Tibial artery (tissue), 4 donors: ENCODE measurements at places on chromosomes 11 and 22.

DNA sequence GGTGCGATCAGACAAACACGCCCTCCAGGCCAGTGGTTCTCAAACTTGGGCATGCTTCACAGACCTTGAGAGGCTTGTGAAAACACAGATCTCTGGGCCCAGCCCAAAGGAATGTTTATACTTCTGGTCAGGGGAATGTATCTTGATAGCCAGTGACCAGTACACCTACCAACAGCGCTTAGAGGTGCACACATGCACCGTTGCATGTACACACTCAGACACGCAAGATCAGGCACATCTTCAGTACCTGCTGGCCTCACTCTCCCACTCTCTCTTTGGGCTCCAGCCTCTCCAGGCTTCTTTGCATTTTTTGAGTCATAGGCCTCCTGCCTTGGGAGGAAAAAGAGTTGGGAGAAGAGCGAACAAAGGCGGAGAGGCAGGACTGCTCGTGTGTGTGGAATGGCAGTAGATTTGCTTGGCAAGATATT lies 11.7 kb upstream of the FXYD6 start:
- no peak for DNase-seq

DNA sequence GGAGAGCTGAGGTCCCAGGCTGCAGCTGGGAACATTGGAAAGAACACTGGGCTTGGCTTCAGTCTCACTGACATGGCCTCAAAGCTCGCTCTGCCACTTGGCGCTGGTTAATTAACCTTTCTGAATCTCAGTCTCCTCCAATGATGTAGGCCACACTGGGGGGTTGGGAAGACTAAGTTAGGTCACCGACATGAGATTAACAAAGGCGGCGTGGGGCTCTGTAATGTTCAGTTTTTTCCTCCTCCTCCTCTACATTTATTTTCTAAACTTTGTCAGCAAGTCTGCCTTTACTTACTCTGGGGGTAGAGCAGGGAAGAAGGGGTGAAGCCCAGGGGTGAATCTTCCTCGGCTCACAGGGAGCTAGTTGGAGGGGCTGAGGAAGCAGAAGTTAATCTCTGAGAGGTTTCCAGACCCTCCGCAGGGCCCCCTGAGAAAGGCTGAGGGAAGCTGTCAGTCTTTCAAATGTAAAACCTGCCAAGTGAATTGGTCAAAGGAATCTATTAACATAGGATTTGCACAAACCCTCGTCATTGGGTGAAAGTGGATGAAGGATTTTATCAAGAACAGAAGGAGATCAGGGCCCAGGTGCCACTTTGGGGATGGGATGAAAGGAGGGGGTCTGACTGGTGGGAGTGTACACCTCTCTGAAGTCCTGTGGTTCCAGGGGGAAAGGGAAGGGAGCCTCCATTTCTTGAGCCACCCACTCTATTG lies 32.1 kb upstream of the TENM4 start:
- no peak for DNase-seq

DNA sequence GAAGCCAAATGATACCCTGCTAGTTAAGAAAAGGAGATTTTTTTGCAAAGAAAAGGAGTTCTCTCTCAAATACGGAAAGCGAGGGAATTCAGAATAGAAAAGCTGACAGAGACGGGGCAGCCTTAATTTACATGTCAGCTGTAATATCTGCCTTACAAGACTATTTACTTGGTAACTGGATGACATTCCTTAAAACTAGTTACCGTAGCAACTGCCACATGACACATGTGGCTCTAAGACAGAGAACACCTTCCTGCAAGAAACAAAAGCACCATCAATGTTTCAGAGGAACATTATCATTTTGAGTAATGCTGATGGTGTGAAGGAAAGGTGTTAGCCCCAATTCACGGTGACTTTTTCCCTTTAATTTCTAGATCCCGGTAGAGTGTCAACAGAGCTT lies 222.1 kb downstream of the LRRC4C start:
- DNase-seq = no peak

DNA sequence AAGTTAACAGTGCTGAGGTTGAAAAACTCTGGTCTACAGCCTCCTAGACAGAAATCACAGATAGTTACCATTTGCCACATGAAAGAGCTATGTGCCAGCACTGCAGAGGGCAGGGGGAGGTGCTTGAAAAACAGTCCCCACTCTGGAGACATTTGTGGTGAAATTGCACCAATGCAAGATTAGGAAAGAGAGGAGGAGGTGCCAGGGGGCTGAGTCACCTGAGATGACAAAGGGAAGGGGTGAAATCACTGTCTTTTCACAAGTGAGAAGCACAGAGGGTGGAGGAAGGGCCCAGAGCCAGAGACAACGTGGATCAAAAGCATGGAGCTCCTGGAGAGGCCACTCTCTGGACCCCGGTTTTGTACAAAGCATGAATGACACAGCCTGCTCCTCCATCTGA lies 196.3 kb downstream of the BUD13 start:
- no peak for DNase-seq

DNA sequence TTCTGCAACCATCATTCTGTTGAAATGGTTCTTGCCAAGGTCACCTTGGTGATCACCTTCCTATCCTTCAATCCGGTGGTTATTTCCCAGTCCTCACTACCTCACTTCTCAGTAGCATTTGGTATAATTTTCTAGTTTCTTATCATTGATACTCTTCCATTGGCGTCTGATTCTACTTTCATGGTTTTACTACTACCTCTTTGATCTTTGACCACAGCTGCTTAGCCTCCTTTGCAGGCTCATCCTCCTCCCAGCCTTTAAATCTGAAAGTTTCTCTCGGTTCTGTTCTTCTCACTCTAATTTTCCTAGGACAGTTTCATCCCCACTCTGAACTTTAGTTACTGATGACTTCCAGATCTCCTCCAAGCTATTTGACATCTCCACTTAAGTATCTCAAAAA lies 5.0 kb downstream of the TIMM10B start:
- no peak for DNase-seq

GRCh38 chr11:1226986-1227550 lies 4.2 kb downstream of the MUC5B start:
- no peak for DNase-seq

- no peak for DNase-seq
These were observed 20.1 kb upstream of the MRGPRX2 start for GRCh38 chr11:19080579-19080993.

DNA sequence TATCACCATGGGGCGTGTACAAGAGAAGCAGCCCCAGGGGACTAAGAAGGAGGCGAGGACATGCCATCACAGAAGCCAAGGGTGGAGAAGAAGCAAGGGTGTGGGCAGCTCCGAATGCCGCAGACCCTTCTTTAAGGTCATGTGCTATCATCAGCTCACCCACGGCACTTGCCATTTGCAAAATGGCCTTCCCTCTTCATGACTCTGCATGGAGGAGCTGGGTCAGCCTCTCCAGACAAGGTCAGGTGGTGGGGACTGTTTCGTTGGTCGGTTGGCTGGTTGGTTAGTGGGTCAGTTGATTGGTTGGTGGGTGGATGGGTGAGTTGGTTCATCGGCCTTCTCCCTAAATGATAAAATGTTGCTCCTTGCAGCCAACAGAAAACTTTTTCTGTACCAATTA lies 622.5 kb downstream of the TBC1D22A start:
- peak; percentile 34 for DNase-seq

DNA sequence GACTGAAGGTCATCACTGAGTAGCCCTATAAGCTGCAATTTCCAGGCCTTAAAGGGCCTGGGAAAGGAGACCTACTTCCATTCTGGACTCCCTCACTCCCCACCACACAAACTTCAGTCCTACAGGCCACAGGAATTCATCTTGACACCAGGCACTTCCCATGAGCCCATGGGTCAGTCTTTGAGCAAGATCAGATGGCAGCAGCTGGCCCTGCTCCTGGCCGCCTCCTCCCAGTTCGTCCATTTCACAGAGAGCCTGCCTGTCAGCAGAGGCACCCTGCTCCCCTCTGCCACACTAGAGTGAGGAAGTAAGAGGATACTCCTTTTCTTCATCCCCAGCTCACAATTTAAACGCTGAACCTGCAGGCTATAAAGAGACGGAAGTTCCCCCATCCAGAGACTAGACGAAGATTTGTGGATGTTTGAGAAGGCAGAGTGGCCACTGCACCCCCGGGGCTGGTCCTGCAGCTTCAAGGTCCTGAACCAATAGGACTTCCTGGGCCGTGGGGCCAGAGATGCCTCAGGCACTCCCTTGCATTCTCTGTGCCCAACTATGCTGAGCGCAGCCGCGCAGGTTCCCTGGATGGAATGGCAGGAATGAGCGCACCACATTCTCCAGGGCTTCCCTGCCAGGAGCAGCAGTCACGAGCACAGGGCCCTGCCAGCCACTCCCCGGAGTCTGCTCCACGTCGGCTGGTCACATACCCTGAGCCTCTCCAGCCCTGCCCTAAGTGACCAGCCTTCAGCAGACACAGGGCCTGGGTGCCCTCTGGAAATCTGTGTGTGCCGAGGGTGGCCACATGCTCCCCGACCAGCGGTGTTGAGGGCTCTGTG lies 33.5 kb upstream of the BID start:
- no peak for DNase-seq

- peak; percentile 98 for DNase-seq
These were observed at the start of gene CENATAC for GRCh38 chr11:118997627-118998387. Gene CENATAC (plus strand): TSS chr11:118998138. CDS start chr11:118998198, 60 bp downstream.

GRCh38 chr11:45158210-45158731 lies 11.8 kb downstream of the PRDM11 start:
- DNase-seq = peak; percentile 68

GRCh38 chr11:106088896-106089295 lies 11.4 kb downstream of the AASDHPPT start:
- DNase-seq = no peak

- no peak for DNase-seq
These were observed 33.2 kb downstream of the DGCR2 start for GRCh38 chr22:19088866-19089595.

DNA sequence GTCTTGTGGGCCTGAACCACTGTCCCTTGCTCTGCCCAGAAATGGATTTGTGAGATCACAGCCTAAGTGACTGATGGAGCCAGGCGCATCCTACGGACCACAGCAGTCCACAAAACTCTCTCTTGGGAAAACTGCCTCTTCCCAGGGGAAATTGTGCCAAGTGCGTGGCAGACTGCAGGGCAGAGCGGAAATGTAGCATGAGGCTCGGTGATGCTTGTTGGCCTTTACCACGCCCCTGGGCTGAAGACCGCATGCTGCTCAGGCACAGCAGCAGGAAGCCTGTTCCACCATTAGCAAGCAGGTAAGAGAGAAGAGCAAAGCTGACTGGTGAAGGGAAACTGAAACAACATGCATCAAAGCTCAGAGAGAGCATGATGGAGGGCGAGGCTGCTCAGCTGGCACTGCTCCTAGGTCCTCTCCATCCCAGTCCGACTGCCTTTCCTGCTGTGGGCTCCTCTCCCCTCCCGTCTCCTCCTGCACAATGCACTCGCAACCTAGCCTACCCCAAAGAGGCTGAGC lies 26.5 kb upstream of the SCARF2 start:
- no peak for DNase-seq

DNA sequence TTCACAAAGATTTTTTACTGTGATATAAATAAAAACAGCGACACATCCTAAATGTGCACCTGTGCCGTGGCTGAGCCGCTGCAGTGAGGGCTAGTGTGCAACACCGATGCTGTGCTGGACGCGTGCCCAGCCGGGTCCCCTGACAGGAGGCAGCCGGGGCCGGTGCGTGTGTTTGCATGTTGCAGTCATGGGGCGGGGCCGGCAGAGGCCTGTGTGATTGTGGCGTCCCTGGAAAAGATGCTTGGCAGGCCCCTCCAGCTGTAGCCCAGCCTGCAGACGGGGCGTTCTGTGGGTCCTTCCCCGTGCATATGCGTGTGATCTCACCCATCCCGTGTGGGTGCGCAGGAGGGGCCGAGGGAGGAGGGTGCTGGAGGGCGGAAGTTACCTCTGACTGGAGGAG lies 30.6 kb downstream of the MUC6 start:
- no peak for DNase-seq

DNA sequence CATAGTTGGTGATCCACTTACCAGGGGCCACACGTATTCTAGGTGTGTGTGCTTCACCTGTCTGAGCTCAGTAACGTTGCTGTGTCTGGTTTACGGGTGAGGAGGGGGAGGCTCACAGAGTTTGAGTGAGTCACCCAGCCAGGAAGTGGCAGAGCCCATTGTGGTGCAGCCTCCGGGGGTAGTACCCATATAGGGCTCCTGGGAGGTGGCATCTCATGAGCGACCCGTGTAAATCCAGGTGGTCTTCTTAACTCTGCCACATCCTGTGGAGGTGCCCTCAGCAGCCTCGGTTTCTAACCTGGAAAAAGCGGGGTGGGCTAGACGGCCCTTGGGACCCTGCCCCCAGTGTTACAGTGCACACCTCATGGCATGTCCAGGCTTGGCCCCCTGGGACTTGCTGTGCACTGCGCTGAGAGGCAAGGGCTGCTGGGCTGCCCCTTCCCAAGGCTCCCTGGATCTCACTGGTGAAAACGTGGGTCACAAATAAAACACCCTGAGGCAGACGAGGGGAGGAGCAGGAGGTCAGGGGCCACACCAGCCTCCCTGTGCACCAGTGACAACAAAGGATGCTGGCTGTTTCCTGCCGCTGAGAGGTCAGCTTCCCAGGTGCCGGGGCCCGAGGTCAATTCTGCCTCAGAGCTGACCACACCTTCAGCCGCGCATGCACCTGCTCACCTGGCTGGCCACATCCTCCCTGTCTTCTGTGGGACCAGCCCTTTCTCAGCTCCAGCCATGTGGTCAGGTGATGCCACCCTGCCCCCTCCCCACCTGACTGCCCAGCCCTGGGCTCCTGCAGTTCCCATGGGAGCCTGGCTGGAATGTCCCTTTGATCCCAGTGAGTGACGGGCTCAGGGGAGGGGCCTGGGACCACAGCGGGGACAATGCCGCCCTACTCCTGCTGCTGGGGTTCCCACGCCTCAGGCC lies 305.1 kb downstream of the CTTN start:
- no peak for DNase-seq

- no peak for DNase-seq
These were observed 42.6 kb downstream of the ZNF215 start for GRCh38 chr11:6968816-6969215.
